Dermis microvascular lymphatic vessel endothelial cell (primary cell): ENCODE measurements at places on chromosomes 6 and 20. TPM values are rescaled to one million over a fixed set of nuclear protein-coding genes. Genes with fewer than 3 reads are reported as not detected.

NINL gene
- 9.1 and 24.3 TPM in 2 replicates for total RNA-seq

RIN2 gene
- 92.9 and 94.6 TPM in 2 replicates for total RNA-seq

MDFI gene
- total RNA-seq = 38.9 and 56.9 TPM in 2 replicates

SNAP91 gene
- total RNA-seq = 0.13 and 1.3 TPM in 2 replicates

OR2H2 gene
- total RNA-seq = not detected in 2 replicates

ATP9A gene
- 54.0 and 75.5 TPM in 2 replicates for total RNA-seq

RUNX2 gene
- total RNA-seq = not detected in 2 replicates

DNA sequence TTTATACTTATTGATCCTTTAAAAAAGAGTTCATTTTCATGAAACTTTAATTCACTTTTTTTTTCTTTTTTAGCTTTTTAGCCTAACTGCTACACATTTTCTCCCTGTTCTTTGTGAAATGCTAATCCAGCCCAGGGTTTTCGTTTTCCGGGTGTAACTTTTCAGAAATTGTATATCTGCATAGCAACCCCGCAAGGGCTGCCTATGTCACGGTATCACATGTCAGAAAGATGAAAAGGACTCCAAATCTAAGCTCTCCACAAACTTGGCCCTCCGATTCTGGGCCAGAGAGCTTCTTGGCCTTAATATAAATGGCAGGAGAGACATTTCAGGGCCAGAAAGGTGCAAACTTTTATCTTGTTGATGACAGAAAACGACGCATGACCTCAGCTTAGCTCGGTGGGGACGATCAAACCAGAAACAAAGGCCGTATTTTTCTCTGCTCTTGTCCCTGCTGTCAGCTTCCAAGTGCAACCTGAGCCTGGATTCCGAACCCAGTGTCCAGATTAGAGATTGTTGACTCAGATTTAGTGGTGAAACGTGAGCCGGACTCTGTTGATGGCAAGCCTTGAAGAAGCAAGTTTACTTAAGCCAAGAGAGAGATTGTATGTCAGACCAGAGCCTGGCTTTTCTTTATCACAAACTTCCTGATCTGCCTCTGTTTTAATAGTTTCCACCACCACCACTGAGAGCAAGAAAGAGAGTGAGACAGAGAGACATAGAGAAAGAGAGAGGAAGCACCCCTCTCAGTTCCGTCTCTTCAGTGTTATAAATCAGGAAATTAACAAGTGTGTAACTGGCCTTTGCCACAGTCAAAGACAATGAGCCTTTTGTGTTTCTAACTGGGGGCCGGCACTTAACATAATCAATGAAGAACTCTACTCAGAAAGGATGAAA lies 157.8 kb downstream of the SCML4 start:
- DNase-seq = no peak

- DNase-seq = no peak
Measured at GRCh38 chr6:610882-611281, 46.0 kb downstream of the HUS1B start.

- DNase-seq = no peak
Measured at GRCh38 chr6:1363729-1364572, 25.4 kb upstream of the FOXF2 start.

DNA sequence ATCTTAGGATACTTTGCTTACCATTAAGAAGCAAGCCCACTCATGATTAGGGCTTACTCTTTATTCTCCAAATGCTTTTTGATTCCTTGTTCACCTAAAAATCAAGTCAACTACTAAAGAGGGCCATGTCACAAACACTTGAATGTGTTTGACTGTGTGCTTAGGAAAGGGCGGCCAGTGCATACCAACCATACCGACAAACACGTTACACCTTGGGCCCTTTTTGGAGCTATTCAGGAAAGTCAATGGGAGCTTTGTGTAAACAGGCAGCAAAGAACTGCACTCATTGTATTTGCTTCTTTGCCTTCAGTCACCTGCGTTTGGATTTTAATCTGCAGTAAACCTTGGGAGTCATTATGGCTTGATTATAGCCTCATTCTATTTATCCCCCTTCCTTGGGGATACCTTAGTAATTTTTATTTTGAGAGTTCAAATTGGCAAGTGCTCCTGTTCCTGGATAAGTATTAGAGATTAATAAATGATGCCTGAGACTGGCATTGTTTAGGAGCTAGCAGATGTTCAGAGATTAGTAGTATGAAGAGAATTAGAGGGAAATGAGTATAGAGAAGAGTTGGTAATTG lies 102.6 kb upstream of the HDGFL1 start:
- no peak for DNase-seq

DNA sequence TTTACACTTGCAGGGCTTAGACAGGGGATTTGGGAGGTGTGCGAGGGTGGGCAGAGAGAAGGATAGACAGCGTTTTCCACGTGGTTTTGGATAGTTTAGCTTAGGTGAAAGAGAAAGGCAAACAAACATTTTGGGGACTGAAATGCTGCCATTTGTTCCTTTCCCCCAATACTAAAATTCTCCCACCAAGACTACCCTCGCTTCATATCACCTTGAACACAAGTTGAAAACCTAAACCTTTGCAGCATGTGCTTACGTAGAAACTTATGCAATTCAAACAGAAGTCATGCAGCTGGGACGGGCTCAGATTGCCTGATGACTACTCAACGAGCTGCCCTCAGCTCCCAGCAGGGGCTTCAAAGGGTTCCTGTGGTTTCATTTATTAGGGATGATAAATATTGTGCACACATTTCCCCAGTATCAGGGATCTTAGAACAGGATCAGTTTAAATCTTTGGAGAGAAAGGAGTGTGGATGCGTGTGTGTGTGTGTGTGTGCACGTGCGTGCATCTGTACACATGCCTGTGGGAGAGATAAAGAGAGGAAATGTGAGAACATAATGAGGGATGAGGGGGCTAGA lies 77.3 kb downstream of the SLC22A23 start:
- DNase-seq = no peak

GRCh38 chr6:152329638-152330448 lies 307.3 kb downstream of the SYNE1 start:
- no peak for DNase-seq

GRCh38 chr6:111971866-111972532 lies 81.9 kb upstream of the CCN6 start:
- DNase-seq = no peak

GRCh38 chr6:1917626-1918371 lies 308.1 kb downstream of the FOXC1 start:
- DNase-seq = peak; percentile 36

DNA sequence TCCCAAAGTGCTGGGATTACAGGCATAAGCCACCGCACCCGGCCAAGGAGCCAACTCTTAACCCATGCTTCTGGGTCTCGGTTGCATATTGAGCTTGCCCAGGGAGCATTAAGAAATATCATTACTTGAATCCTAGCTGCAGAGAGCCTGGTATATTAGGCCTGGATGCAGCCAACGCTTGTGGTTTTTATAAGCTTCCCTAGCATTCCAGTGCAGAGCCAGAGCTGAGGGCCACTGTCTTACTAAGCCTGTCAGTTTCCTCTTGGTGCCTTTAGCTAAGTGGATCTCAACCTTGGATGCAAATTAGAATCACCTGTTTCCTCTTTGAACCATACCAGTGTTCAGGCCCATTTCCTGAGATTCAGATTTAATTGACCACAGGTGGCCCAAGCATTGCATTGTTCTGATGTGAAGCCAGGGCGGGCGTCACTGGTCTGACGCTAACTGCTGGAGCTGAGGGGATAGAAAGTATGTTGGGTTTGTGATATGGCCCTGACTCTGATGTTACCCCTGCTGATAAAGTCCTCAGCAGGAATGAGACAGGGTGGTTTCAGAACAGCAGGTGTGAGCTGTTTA lies 76.3 kb downstream of the BTBD3 start:
- no peak for DNase-seq

GRCh38 chr6:3372912-3373554 lies 83.8 kb downstream of the SLC22A23 start:
- no peak for DNase-seq

DNA sequence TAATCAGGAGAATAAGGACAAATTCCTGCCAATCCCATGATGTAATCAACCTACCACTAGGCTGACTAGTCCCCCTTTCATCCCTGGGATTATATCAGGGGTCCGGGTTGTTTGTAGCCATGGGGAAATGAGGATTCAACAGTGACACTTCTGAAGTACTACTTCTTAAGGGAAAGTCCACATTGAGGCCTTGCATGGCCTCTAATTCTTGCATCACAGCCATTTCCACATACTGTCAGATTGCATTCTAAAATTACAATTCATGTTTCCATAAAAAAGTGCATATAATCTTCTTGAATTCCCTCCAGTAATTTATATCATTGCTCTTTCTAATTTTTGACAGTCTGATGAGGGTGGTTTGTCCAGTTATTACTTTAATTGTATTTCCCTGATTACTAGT lies 184.2 kb downstream of the PHF3 start:
- DNase-seq = no peak

- DNase-seq = no peak
Measured at GRCh38 chr6:43807228-43808061, 37.4 kb downstream of the VEGFA start.

GRCh38 chr6:147833607-147834006 lies 325.1 kb downstream of the SAMD5 start:
- no peak for DNase-seq

DNA sequence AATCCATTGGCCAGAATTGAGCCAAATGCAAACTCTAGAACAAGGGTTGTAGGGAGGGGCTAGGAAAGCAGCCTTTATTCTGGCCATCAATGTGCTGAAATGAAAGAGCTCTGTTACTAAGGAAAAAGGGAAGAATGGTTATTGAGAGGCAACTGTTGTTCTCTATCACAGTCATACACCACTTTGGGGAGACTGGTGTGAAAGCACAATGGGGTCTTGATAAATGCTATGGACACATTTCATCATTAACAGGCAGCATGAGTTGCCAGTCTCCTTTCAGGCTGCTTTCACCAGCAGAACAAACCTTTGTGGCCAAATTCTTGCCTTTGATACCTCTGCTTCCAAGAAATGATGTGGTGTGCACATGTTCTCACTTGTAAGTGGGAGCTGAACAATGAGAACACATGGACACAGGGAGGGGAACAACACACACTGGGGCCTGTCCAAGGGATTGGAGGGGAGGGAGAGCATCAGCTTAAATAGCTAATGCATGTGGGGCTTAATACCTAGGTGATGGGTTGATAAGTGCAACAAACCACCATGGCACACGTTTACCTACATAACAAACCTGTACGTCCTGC lies 86.2 kb downstream of the CDS2 start:
- no peak for DNase-seq

- no peak for DNase-seq
Measured at GRCh38 chr20:3896853-3897583, 7.8 kb downstream of the PANK2 start.

GRCh38 chr6:158207422-158207788 lies 39.3 kb downstream of the GTF2H5 start:
- DNase-seq = peak; percentile 95

DNA sequence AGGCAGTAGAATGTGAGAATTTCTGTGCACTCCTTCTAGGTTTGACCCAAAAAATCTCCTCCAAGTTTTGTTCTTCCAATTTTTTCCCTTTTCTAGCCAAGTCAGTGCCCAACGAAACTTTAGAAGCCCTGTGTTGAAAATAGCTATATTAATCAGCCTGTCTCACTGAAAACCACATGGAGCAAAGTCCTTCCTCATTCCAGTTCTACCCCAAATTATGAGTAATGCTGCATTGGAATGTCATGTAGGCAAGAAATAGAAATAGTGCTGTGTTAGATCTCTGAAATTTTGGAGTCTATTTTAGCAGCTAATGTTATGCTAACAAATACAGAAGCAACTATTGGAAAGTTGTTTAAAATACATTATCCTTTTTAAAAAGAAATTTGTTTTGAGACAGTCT lies 725.5 kb downstream of the TBC1D32 start:
- no peak for DNase-seq

DNA sequence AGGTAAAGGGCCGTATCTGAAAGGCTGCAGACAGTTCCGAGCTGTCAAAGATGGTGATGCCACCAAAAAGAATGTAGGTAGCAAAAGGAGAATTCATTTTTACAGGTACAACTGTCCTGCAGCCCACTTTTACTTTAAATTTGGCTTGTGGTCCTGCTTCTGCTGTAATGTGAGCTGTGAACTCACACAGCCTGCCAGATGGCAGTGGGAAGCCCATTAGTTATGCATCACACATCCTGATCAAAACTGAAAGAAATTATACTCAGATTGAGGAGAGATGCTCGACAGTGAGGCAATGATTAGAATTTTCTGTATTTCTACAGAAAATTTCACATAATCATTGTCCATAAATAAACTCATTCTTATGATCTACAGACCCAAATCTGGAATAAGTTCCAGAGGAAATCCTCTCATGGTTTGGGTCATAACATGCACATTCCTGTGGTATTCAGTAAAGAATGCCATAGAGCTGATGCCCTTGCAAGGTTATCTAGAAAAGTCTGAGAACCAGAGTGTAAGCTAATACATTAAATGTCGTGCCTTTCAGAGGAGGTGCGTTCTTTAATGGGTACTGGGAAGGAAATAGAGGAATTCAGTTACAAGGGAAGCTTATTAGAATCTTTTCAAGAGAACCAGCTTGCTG lies 23.9 kb upstream of the E2F3 start:
- no peak for DNase-seq

- no peak for DNase-seq
Measured at GRCh38 chr6:104483225-104483834, 376.4 kb downstream of the HACE1 start.

DNA sequence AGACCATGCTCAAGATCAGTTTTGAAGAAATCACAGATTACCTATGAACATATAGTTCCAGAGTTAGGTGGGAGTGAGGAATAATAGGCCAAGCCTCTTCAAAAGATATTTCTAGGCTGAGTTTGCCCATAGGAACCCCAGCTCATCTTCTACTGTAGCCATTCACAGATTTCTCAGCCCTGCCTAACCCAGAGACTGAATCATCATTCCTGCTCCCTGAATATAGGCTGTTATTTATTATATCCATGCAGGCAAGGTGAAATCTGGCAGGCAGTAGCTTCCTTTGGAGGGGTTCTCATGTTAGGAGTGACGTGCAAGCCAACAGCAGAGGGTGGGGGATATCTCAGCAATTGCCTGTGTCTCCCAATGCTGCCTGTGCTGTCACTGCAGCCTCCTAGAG lies 25.6 kb upstream of the ADGRF4 start:
- DNase-seq = no peak

GRCh38 chr20:2946988-2947961 lies 74.0 kb downstream of the PTPRA start:
- DNase-seq = no peak

- no peak for DNase-seq
Measured at GRCh38 chr20:62945771-62946339, 6.7 kb upstream of the SLC17A9 start.

DNA sequence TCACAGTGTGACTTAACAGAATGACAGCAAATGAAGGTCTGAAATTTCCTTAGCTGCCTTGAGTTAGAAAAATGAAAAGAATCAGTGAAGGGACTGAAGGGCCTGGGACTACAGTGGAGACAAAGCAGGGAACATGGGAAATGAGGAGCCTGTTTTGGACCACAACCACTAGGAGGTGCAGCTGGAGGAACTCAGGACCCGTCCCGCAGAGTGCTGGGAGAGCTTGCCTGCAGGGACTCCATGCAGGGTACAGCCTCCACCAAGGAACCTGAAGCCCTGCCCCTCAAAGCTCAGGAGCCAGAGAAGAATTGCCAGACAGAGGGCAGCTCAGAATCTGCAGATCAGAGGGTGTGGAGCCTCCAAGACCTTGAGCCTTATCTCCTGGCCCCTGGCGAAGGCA lies 50.7 kb downstream of the LRFN2 start:
- DNase-seq = no peak

- DNase-seq = peak; percentile 45
Measured at GRCh38 chr6:84428300-84428907, 201.0 kb upstream of the CEP162 start.

GRCh38 chr6:36605560-36606391 lies 11.6 kb downstream of the SRSF3 start:
- DNase-seq = no peak

- no peak for DNase-seq
Measured at GRCh38 chr20:44997171-44997570, 30.9 kb downstream of the STK4 start.
